ENCODE measurements at places on chromosomes 12 and 14.

GRCh38 chr12:51369581-51369980 lies 21.6 kb downstream of the GALNT6 start:
- no peak for DNase-seq

DNA sequence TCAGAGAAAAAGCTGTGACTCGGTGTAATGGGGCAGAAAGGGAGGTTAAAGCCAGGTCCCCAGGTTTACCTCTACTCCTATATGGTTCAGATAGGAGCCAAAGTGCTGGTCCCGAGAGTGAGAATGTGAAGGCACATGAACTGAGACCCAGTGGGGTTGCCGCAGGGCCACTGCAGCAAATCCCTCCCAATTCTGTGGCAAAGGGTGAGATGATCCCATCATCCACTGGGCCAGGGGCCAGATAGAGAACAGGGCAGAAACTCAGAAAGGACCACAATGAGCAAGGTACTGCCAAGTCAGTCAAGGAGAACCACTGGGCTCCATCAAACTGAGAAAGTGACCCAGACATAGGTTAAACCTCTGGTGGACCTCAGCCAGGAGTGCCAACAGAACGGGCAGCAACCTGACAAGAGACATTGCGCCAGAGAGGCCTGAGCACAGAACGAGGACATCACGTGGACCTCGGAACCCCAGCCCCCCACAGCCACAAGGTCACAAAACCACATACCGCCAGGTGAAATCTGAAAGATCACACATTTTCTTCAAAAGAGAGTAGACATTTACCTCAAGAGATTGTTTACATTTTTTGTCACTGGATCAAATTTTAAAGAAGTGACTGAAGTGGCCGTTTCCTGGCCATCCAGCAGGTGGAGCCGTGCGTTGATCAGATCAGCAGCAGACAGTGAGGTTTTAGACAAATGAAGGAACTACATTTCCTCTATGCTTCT lies 20.5 kb upstream of the ITPR2 start:
- DNase-seq, result peak; percentile 88

DNA sequence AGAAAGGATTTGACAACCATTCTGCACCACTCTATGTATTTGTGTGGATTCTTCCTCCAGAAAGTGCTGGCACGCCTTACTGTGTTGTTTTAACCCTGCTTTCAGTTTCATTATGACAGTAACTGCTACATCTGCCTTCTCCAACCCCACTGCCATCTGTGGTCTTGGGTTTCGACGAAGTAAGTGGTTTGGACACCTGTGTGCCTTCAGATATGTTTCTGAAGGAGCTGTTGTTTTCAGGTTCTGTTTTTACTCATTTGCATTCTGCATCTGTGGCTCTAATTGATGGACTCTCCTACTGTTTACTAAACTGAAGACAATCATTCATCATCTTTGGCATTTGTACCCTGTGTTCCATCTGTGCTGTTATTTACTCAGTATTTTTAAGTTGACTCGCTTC lies 4.1 kb downstream of the TSHR start:
- DNase-seq, result peak; percentile 68

- no peak for DNase-seq
Measured at GRCh38 chr12:104667139-104667538, 210.4 kb downstream of the CHST11 start.

- no peak for DNase-seq
Measured at GRCh38 chr14:71665157-71665556, 267.1 kb upstream of the RGS6 start.

GRCh38 chr12:77248036-77248435 lies 182.7 kb upstream of the E2F7 start:
- DNase-seq, result no peak

DNA sequence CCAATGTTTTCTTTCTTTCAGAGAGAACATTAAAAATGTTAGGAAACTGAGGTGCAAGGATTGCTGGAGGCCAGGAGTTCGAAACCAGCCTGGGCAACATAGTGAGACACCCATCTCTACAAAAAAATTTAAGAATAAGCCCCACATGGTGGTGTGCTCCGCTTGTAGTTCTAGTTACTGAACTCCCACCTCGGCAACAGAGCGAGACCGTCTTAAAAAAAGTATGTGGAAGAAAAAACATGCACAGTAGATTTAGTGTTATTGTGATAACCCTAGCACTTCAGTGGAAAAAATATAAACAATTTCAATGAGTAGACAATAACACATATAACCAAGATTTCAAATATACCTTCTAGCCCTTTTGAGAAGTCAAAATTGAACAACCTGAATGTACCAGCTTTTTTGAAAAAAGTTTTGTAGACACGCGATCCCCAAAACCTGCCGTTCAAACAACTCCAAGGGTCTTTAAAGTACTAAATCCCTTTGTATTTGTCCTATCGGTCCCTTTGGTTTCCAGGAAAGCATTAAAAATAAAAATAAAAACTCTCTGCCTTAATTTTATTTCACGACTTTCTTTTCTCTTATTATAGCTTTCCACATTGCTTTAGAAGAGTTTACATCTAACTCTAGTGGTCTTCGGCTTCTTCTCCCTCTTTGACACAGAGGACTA lies 1.0 kb upstream of the ANO6 start:
- DNase-seq, result peak; percentile 55

DNA sequence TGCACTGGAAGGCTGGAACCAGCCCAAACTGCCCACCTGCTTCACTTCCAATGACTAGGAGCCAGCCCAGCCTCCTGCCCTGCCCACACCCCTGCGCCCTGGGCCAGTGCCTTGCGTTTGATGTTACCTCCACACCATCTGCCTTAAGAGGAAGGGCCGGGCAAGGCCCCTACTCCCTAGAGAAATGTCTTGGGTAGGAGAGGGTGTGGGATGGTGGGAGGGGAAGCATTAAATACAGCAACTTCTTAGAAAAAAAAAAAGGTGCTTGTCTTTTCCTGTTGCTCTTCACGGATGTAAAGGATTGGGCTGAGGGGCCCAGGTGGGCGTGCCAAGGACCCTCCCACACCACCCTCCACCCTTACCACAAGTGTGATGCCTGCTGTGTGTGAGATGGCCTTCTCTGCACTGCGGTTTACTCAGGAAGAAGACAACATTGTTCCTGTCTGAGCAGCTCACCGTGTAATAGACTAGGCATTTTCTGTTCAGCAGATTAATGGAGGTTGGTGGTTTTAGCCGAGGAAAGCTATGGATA lies 99.9 kb downstream of the NINJ2 start:
- DNase-seq, result no peak

GRCh38 chr12:3680919-3681594 lies 71.9 kb downstream of the CRACR2A start:
- no peak for DNase-seq

GRCh38 chr14:74826574-74826973 lies 49.4 kb downstream of the PROX2 start:
- DNase-seq, result no peak

DNA sequence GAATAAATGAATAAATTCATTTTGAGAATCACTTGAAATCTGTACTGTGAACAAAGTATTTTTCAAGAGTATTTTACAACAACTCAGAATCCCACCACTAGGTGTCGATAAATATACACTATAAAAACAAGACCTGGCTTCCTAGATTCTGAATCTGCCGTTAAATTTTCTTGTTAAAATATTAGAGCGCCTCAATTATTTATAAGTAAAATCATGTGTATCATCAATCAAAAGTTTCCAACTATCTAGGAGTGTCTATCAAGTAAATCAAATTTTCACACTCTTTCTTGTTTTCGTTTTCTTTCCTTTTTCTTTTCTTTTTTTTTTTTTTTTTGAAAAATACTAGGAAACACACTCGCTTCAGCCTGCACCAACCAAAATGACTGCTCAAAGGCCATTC lies 179.2 kb upstream of the DCN start:
- peak; percentile 65 for DNase-seq

Data from OCI-M1 (cell line).